NCI-H748 treated with DMSO at 0.1 percent for 48 hours (cell line): ENCODE measurements at places on chromosomes 16 and 17.

GRCh38 chr17:57609125-57609877, 135.8 kb downstream of the CCDC182 start:
- DNase-seq, result no peak

GRCh38 chr17:49510720-49511110, 15.6 kb downstream of the NGFR start:
- DNase-seq, result no peak

DNA sequence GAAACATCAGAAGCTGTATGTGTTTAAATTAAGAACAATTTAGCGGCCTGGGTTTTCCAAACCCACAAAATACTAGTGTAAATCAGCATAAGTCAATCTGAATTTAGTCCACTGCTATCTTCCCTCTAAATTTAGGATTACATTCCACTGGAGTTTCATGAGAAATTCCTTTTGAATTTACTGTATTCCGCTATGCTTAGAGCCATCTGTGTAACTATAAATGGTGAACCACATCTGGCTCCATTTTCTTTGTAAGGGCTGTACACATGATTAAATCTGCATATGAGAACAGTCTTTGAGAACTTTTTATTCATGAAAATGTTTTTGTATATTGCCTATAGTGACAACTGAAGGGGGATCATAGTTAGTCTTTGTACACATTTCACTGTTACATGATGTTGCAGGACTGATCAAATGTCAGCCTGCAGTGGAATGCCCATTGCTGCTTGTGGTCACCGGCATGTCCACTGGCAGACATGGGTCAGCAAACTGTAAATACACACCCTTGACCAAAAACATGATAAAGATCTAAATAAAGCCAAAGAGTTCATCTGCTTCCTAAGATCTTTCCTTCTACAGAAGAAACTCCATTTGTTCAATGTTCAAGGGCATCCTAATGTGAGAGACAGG, 36.8 kb downstream of the RPGRIP1L start:
- DNase-seq, result no peak

- no peak for DNase-seq
Observed at GRCh38 chr17:55433629-55434422, 12.2 kb upstream of the MMD start.

DNA sequence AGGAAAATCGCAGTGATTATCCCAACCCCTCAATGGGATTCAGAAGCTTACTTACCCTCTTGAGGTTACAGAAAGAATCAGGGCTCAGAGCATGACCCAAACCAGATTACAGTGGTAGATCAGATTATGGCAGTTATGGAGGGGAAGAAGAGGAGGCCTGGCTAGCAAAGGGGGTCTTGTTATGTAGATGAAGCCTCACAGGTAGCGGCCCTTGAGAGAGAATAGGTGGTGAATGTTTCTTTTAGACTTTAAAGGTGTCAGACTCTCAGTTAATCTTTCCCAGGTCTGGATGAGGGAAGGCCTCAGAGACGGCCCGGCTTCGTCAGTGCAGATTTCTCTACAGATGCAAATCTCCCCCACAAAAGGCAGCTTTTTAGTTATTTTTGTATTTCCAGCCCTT, 15.6 kb downstream of the RNF112 start:
- DNase-seq, result no peak

DNA sequence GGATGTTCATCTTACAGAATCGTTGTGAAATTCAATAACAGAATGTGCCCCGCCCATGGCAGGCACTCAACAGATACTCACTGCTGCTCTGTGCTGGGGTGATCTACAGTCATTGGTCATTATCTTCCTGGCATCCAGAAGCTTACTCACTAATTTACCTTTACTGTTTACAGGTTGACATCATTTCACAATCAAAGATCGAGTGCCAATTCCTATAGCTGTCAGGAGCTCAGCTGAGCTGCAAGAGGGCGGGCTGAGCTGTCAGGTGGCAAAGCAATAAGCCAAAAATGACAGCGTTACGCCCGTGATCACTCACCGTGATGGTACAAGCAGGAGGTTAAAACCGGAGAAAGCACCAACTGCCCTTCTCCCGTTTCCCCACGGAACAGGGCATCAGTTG, 51.2 kb downstream of the LITAF start:
- no peak for DNase-seq
